ENCODE measurements at places on chromosomes 3 and 15.
A peak's percentile ranks its signal among the peaks of the same experiment; 100 is the strongest.

DNA sequence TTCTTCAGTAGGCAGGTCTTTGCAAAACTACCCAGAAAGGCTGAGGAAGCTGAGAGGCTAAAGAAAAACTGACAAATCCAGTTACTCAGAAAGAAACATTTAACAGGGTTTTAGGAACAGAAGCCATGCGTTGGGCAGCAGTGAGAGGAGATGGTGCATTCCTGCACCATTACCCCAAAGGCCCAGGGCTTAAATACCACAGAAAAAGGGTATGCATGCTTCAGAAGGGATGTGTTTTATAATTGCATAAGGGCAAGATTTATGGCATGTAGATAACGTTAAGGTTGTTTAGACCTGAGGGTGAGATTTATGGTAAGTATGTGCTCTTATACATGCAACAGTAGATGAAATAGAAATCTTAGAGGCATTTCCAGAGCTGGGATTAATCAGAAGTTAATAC is 10.0 kb downstream of the C3orf52 start:
- DNase-seq = peak; percentile 50

DNA sequence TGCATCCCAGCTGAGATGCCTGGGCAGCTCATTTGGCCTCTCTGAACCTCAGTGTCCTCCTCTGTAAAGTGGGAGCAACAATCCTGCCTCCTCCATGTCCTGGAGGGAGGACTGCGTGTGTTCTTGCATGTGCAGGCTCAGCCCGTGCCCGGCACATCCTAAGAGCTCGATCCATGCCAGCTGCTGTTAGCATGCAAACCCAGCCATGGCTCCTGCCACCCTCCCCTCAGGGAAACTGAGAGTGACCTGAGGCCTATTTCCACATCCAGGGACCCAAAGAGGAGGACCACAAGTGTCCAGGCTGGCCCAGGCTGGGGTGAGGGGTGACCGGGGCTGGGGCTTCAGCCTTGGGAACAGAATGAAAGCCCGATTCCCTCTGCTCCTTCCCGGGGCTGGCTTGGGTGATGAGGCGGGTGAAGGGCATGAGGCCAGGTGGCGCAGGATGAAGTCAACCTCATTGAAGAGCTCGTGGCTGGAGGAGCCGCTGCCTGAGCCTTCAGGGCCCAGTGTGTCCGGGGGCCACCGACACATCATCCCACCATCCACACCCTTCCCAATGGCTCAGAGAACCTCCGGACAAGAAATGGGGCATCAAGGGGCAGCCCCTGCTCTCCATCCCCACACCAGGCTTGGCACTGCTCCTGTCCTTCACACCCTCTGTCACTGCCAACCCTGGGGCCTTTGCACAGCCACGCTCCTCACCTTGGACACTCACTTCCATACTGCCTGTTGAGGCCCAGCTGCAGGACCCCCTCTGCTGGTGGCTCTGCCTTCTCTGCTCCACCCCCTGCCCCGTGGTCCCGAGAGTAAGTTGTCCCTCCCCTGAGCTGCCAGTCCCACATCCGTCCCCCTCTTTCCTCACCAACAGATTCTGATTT is 42.5 kb downstream of the ADAMTS7 start:
- no peak for DNase-seq

GRCh38 chr3:41138146-41138545 is 61.2 kb upstream of the CTNNB1 start:
- no peak for DNase-seq

DNA sequence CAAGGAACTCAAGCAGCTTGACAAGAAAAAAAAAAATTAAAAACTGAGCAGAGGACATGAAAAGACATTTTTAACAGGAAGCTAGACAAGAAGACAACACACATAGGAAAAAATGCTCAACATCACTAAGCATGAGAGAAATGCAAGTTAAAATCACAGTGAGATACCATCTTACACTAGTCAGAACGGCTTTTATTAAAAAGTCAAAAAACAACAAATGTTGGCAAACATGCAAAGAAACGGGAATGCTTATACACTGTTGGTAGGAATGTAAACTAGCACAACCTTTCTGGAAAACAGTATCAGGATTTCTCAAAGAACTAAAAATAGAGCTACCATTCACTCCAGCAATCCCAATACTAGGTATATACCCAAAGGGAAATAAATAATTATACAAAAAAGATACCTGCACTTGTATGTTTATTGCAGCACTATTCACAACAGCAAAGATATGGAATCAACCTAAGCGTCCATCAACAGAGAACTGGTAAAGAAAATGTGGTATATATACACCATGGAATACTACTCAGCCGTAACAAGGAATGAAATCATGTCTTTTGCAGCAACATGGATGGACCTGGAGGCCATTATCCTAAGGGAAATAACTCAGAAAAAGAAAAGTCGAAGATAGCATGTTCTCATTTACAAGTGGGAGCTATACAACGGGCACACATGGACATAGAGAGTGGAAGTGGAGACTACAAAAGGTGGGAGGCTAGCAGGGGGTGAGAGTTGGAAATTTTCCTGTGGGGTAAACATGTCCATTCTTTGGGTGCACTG is 5.2 kb downstream of the GOLIM4 start:
- DNase-seq = peak; percentile 40

- no peak for DNase-seq
Measured at GRCh38 chr15:51185213-51186159, 90.8 kb upstream of the TNFAIP8L3 start.

DNA sequence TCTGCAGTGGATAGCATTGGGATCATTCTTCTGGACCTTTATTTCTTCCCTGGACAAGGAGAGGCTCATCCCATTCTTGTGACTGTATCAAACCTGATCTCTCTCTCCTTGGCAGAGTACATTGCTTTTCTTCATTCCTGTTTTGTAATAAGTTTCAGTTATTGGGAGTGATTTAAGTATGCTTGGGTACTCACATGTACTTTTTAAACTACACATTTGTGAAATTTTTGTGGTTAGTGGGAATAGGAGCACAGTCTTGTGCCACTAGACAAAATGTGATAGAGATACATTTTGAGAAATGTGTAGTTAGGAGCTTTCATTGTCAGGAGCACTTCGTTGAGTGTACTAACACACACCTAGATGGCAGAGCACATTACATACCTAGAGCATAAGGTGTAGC is 262.6 kb downstream of the C3orf38 start:
- DNase-seq = peak; percentile 7

GRCh38 chr3:49841126-49841696 is 15.2 kb downstream of the TRAIP start:
- DNase-seq = peak; percentile 9

- no peak for DNase-seq
Measured at GRCh38 chr3:106008766-106009165, 140.0 kb upstream of the CBLB start.

All from fibroblast of skin of back (primary cell).